ENCODE measurements at places on chromosomes 6 and 20.

DNA sequence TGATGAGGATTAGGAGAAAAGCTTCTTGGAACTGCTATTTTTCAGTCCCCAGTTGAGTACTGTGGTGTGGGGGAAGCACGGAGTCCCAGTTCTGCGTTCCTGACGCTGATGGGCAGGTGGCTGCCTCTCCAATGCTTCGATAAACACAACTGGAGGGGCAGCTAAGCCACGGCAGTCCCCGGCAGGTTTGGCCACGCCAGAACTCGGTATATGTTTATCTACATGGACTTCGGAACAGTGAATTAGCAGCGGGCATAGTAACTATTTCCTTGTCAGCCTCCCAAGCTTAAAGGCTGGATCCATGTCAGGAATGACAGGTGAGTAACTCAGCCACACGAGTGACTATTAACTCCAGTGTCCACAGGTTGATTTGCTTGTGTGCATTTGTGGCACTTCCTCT lies 354.4 kb downstream of the ZFAND3 start:
- no peak for DNase-seq

DNA sequence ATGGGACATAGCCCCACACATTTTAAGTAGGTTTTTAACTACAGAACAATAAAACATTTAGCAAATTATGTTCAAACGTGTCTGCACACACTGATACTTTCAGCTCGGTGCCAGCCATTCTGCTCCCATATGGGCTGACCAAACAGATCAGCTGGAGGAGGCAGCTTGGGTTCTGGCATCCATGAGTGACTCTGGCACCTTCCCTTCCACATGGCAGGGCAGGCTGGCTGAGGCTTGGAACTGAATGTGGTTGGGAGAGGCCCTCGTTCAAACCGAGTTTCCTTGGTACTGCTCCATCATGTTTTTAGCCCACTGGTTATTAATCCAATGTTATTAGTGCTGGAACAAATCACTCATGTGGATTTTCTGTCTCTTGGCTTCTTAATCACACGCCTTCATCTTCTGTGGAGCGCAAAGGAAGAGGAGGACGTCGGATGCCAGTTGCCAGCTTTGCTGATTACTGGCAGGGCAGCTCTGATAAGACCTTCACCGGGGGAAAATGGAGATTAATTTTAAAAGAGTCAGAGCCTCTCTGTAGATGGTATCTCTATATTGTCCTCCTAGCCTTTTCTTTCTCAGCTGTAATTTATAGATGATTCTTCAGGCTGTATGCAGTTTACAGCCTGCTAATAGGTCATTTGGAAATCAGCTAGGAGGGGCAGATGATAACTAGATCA lies 93.1 kb upstream of the TIAM2 start:
- DNase-seq: no peak

- no peak for DNase-seq
Measured at GRCh38 chr6:117397536-117398227, 28.1 kb downstream of the ROS1 start.

- no peak for DNase-seq
Measured at GRCh38 chr6:39965751-39966150, 31.5 kb upstream of the MOCS1 start.

DNA sequence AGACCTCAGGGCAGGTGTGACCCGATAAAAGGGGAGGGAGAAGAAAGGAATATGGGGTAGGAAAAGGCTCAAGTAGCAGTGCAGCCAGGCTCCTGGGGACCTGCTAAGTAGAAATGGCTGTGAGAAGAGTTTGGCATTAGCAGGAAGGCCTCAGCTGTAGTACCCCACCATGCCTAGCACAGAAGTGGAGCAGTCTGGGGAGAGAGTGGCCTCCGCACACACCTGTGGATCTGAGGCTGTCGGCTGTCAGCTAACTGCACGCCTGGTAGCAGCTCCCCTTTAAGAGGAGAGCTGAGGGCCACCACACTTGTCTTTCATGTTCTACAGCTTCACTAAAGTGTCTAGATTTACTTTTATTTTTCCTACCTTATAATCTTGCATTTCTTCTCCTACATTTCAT lies 24.6 kb downstream of the PDE7B start:
- no peak for DNase-seq

GRCh38 chr6:138622967-138623366 lies 123.7 kb upstream of the NHSL1 start:
- DNase-seq: no peak

GRCh38 chr6:15880262-15880973 lies 217.6 kb upstream of the DTNBP1 start:
- no peak for DNase-seq

DNA sequence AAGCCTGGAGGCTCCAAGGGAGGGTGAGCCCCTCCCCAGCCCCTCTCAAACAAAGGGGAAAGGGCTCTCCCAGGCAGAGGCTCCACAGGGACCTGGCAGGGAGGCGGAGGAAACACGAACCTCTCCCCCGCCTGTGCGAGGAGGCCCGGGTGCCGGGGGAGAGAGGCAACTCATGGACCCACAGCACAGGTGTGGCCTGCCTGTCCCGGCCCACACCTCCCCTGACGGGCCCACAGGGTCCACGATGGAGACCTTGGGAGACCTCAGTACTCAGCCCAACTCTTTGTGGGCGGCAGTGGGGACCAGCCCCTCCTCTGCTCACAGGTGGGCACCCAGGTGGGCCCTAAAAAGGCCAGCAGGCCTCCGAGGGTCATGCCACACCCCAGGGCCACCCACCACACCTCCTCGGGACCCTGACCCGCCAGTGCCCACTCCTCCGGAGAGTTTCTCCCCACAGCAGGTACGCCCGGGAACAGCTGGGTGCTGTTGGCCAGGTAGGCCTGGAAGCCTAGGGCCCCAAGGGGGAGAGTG lies 12.2 kb downstream of the LAMA5 start:
- no peak for DNase-seq

DNA sequence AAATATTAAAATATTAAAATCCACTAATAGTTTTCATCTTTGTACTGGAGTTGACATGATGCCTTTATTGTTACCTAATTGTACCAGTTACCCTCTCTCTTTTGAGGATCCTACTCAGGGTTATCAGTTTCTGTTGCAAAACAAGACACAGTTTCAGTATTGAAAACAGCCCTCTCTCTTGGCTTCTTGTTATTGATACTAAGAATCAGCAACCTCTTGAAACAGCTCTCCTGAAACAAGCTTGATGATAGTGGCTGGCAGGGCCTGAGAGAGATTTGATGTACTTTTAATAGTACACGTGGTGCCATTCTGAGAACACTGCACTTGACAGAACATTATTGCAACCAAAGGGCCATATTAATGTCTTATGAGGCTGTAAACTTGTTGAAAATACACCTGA lies 64.9 kb upstream of the MEI4 start:
- no peak for DNase-seq

DNA sequence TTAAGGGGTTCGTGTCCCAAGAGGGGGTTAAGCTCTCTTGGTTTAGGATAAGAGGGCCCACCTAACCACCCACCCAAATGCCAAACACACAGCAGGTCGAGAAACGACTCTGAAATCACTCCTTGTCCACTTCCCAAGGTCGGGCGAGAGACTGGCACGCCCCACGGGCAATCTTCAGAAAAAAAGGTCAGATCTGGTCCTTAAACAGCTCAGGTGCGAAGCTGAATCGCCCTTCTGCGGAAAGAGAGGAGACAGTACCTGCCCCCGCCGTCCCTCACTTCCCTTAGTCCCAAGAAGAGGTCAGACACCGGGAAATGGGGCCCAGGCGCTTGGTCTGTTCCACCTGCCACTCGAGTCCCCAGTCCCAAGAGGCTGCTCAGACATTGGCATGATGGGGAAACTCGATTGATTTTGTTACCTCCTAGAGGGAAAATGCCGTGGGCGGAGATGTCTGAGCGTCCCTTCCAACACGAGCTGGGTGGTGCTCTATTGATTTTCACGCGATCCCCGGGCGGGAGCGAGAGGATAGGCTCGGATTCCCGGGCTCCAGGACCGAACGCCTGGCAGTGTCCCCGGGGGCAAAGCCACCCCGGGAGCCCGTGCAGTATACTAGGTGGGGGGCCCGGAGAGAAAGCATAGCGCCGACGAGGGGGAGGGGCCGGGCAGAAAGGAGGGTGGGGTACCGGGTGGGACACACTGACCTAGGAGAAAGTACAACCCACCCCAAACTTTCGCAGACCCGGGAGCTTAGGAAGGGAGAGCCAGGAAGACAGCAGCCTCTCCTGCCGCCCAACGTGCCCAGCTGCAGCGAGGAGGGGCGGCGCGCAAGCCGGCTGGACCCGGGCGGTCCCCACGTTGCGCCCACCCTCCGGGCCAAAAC lies 1.1 kb upstream of the SAMD5 start:
- DNase-seq: no peak

GRCh38 chr20:31569163-31570020 lies 35.7 kb upstream of the ID1 start:
- peak; percentile 15 for DNase-seq

- no peak for DNase-seq
Measured at GRCh38 chr6:137791281-137792159, 75.5 kb upstream of the TNFAIP3 start.

DNA sequence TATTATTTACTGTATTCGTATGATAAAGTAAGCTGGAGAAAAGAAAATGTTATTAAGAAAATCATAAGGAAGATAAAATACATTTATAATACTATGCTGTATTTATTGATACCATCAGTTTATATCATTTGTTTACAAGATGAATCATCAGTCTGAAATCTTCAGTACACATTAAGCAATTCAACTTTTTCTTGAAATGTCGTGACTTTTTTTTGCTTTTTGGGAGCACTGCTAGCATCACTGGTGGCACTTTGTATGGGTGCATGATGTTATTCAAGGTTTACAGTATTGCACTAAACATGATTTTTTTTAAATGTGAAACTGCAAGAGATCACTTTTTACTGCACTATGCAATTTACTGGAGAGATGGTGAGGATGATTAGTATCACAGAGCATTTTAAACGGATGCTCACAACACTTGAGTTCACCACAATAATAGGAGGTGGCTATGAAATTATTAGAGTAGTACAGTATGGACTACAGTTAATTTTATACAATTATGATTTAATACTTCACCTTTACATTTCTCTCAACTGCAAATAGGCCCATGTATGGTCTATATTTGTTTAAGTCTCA lies 85.9 kb downstream of the SNAP25 start:
- no peak for DNase-seq

DNA sequence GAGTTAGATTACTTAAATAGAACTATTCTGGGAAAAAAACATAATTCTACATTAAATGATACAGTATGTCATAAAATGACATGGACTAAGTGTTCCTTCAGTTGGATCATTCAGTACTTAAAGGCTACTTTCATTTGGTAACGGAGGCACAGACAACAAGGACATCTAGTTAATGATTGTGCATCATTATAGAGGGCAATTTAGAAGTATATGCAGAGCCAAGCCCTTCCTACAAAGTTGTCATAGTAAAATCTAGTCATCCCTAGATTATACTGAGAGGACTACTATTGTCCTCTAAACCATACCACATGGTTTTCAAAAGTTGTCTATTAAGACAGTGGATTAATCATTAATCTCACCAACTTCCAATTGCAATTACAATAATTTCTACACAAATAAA lies 53.9 kb upstream of the STXBP5 start:
- DNase-seq: no peak

DNA sequence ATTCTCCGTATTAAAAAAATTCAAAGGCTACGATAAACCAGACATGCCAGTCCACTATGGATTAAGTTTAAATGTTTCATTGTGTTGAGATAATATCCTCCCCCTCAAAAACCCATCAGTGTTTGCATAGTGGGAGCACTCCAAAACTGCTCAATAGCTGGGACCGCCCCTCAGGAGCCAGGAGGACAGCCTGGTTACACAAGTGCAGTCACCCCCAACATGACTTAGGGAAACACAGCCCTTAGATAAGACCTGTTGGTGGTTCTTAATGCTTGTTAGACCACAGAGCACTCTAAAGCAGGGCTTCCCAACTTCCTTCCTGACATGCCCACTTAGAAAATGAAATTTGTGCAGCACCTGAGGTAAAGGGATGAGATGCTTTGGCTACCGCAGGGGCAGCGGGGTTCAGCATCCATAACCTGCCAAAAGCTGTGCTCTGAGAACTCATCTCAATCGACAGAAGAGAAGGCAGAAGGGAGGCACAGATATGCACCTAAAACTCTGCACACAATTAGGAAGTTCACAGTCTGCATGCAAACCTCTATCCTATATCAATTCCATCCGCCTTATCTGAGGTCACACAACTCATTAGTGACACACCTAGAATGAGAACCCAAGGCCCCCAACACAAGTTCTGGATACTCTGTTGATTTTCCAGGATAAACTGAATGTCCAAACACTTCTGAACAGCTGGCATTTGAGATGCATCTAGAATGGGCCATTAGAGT lies 74.3 kb downstream of the RALGAPA2 start:
- DNase-seq: peak; percentile 4

DNA sequence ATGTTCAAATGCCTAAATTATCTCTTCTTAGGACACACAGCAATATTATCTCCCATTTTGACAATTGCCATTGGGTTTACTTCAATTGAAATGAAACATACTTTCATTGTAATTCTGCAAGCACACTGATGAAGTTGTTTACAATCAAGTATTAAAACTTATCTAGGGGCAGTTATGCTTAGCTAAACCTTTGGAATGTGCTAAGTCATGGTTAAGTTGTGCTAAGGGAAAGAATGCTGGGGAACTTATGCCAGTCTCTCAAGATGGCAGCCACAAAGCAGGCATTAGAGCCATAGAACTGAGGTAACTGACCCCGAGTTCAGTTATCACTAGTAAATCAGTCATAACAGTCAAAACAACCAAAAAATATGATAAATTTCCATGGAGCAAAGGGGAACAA lies 59.1 kb upstream of the NT5E start:
- DNase-seq: no peak

DNA sequence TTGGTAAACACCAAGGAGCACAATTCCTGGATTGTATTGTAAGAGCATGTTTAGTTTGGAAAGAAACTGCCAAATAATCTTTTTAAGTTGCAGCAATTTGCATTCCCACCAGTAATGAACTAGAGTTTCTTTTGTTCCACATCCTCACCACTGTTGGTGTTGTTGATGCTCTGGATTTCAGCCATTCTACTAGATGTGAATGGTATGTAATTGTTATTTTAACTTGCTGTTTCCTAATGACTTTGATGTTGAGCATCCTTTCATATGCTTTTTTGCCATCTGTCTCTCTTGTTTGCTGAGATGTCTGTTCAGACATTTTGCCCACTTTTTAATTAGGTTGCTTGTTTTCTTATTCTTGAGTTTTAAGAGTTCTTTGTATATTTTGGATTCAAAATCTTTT lies 1654.1 kb downstream of the GRIK2 start:
- no peak for DNase-seq

DNA sequence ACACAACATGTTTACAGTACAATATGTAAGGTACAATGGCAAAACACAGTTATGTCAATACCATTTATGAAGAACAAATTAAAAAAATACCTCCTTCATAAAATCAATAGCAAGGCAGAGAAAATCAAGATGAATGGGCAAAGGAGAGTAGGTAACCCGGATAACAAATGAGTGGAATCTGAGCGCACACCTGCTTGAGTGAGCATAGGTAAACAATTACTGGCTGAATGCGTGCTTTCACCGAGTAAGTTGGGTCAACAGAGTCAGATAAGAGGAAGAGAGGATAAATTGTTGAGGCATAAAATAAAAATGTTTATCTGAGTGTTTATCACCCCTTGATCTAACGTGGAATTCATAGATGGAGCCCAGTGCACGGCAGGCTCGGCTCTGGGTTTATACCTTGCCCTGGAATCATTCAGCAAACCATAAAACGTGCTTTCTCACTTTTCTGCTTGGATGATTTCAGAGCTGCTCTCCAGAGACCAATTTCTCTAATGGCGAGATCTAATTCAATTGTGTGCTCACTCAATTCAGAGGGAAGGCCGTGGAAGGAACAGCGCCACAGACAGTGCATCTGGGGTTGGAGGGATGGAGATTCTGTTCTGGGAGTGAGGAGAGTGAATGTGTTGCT lies 224.8 kb upstream of the MAP3K7 start:
- DNase-seq: no peak
